ENCODE measurements at places on chromosomes 13 and 19. TPM values are rescaled to one million over a fixed set of nuclear protein-coding genes. Genes with fewer than 3 reads are reported as not detected.

GRCh38 chr13:43908156-43909126 lies 28.7 kb downstream of the LACC1 start:
- DNase-seq, result peak; percentile 61

- no peak for DNase-seq
Observed at GRCh38 chr19:4149518-4150288, 3.7 kb upstream of the CREB3L3 start.

- DNase-seq, result no peak
Observed at GRCh38 chr13:90154311-90154960, 1193.1 kb upstream of the MIR17HG start.

Gene FARSA
- 87.9 TPM for total RNA-seq

- DNase-seq, result no peak
Observed at GRCh38 chr19:6576869-6577475, 14.0 kb downstream of the CD70 start.

DNA sequence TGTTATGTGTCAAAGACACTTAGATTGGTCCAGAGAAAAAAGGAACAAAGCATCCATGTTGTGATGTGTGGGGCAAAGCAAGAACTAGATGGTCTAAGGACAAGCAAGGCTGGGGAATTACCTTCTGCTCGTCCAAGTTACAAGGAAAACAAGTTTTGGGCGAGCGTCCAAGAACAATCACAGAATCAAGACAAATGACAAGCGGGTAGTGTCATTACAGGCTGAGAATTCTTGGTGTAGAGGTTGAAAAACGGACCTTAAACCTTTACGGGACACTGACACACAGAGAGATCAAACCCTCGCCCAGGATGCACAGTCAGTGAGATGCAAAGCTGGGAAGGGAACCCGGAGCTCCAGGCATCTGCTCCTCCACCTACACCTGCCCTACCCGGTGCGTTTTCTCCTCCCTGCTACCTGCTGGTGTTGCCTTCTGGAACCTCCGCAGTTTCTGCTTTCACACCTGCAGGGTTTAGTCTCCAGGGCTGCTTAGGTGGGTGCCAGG lies 515 bp upstream of the ZNF324B start:
- no peak for DNase-seq

DNA sequence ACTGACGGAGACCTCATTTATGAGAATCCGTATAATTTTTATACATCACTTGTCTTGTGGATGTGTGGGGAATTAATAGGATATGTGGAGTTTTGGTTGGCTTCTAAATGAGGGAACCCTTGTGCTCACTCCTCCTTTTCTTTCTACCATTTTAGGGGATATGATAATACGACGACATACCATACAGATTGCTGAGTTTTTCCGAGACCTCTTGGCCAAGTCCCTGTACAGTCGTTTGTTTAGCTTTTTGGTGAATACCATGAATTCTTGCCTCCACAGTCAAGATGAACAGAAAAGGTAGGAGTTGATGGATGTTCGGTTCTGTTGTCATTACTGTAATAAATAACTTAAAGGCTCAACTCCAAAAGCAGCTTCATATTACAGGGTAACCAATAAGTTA lies 335.2 kb downstream of the MYO16 start:
- DNase-seq, result no peak

DNA sequence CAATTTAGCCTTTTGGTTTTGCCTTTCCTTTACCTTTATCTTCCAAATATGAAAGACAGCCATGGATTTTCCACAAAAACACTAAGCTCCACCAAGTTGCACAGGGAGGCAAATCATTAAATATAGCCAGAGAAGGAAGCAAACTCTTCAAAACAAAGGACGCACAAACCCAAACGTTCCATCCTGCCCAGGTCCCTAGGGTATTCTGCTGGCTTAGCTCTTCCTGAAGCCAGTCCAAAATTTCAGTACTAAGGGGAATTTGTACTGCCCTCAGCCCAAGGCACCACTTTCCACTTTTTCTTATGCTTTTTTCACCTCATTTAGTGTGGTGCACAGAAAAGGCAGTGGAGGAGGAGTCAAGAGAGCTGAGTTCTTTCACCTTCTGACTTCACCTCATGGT lies 169.9 kb downstream of the FLT1 start:
- peak; percentile 48 for DNase-seq

GRCh38 chr13:43316946-43317353 lies 293.6 kb downstream of the DNAJC15 start:
- no peak for DNase-seq

GRCh38 chr13:113169277-113170272 lies 11.1 kb downstream of the PROZ start:
- DNase-seq, result no peak

- peak; percentile 19 for DNase-seq
Observed at GRCh38 chr13:27868641-27869435, 51.0 kb upstream of the PDX1 start.

GRCh38 chr13:59354665-59355369 lies 808.9 kb downstream of the DIAPH3 start:
- DNase-seq, result no peak

DNA sequence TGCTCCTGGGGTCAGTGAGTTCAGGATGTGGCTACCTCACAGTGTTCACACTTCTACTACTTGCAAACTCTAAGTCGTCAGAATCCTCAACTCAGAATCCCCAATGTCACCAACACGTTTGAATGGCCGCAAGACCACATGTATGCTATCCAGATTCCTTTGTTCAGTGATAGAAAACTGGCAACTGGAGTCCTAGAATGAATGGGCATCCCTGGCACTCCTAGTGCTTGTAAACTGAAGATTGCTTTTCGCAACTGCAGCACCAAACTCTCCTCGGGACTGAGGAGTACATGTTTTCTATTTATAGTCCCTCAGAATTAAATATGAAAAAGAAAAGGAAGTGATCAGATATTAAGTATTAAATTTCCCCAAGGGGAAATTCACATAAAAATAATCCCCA lies 4.9 kb downstream of the SMAD9 start:
- DNase-seq, result no peak

DNA sequence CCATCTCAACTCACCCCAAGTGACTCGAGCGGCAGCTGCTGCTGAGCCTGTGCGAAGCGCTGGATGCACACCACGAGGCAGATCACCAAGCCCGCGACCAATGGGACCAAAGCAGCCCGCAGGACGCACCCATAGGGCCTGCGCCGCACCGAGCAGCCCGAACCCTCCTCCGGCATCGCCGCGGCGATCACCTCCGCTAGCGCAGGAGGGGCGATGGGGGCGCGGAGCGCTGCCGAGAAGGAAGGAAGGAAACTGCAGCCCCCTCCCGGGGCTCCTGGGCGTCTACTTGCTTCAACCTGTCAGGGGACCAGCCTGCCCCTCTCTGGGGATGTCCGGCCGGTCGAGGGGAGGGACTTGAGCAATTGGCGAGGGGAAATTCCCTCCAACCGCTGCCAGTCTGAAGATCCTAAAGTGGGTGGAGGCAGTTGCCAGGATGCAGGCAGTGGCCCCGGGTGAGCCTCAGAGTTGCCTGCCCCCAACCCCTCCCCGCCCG lies at the start of gene CD70:
TSS of gene CD70 (minus strand) at position 324 of the 493 bp plus-strand sequence. CDS start at position 176, 148 bp downstream.
- peak; percentile 42 for DNase-seq

GRCh38 chr13:97148894-97149293 lies 73.2 kb upstream of the MBNL2 start:
- DNase-seq, result no peak

DNA sequence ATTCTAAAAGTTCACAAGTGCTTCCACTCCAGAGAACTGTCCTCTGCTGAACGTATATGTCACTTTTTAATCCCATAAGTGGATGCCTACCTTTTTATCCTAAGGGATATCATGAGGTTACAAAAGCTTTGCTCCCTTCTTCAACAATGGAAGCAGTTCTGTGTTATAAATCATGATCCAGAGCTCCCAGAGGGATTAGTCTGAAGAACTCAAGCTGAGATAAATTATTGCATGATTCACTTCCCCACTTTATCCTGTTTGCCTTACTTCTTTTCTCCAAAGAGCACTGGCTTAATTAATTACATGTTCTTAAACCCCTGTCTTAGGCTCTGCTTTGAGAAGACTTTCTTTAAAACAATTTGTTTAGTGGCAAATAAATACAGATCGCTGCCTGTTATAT lies 246.7 kb downstream of the PCDH17 start:
- no peak for DNase-seq

DNA sequence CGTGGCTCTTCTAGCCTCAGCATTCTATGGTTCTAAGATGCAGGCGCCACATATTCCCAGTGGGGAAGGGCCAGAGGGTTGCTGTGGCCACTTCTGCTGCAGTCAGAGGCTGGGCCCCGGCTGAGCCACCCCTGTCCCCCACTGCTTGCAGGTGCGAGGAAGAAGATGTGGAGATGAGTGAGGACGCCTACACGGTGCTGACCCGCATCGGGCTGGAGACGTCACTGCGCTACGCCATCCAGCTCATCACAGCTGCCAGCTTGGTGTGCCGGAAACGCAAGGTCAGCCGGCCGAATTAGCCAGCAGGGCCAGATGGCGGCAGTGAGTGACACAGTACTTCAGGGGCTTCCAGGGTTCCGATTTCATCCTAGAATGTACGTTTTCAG lies 2.0 kb downstream of the LHB start:
- DNase-seq, result no peak

All from cardiac muscle cell (in vitro differentiated cells and primary cell).